Cardiac muscle cell (in vitro differentiated cells and primary cell): ENCODE measurements at places on chromosomes 16 and 17.
A peak's percentile ranks its signal among the peaks of the same experiment; 100 is the strongest.

GRCh38 chr17:10058921-10059683, 139.3 kb downstream of the GAS7 start:
- DNase-seq: no peak

DNA sequence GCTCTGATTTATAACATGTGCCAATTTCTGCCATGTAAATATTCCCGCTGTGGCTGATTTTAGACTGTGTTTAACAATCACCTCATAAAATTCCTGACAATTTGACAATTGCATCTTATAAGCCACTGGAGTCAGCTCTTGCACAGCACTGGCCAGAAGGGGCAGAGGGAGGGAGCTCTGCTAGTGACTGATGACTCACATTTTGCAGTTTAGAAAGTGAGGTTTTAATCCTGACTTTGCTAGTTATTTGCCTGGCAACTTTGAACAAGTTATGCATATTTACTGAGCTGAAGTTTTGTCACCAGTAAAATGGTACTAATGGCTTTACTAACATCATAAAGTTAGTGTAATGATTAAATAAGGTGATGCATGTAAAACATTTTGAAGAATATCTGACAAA, 452.3 kb downstream of the CNTNAP4 start:
- DNase-seq: no peak

GRCh38 chr16:68668266-68668665, 23.2 kb downstream of the CDH3 start:
- DNase-seq: no peak

DNA sequence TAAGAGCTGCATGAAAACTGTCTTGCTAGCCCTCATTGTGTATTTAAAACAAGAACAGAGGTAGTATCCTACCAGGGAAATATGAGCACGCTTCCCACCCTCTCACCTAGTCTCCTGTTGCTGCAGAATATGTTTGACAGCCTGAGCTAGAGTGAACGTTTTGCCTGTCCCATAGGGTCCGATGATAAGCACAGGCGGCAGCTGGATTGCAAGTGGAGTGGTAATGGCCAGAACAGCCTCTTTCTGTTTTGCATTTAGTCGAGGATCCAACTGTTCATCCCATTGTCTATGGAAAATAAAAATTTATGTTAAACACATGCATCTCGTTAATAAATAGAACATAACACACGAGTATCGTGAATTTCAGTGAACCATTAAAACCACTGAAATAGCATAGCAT, 84.2 kb downstream of the HELZ start:
- no peak for DNase-seq

DNA sequence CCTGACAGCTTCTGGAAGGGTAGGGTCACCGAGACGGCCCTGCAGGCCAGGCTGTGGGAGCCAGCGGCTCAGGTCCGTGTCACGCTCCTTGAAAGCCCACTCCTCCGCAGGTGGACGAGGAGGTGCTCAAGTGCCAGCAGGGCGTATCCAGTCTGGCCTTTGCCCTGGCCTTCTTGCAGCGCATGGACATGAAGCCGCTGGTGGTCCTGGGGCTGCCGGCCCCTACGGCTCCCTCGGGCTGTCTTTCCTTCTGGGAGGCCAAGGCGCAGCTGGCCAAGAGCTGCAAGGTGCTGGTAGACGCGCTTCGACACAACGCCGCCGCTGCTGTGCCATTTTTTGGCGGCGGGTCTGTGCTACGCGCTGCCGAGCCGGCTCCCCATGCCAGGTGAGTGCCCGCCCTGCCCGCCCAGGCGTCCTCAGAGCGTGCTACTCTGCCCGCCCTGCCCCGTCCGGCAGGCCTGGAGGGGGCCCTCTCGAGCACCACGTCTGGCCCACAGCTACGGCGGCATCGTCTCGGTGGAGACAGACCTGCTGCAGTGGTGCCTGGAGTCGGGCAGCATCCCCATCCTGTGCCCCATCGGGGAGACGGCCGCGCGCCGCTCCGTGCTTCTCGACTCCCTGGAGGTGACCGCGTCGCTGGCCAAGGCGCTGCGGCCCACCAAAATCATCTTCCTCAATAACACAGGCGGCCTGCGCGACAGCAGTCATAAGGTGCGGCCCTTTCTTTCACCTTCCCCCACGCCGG, 1.3 kb downstream of the NAGS start:
- DNase-seq: peak; percentile 35

DNA sequence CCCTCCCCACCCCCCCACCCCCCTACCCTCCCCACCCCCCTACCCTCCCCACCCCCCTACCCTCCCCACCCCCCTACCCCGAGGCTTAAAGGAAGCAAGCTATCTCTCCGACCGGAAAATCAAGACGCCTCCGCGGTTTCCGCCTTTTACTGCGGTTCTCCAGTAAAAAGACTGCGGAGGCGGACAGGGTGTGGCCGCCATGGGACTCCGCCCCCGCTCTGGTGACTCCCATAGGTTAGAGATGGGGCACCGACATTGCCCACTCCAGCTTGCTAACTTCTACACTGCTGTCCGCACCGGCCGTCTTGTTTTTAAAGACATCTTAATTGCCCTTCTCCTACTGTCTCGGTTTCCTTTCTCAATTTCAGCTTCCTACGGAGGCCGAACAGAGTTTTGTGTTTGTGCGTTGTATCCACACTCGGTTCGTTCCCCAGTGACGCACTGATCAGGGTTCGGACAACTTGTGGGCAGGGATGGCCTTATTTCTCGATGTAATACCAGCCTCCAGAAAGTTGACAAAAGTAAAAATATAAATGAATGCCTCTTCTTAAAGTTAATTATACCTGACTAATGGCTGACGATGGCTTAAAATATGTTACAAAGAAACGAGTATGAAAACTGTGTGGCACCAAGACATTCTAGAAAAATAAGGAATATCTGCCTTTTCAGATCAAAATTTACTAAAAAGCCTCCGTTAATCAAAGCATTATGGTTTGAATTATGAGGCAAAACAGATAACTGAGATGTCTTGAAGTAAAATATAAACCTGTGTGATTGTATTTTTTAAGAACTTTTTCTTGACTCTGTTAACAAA, 1.1 kb upstream of the ZNF200 start:
- peak; percentile 39 for DNase-seq

DNA sequence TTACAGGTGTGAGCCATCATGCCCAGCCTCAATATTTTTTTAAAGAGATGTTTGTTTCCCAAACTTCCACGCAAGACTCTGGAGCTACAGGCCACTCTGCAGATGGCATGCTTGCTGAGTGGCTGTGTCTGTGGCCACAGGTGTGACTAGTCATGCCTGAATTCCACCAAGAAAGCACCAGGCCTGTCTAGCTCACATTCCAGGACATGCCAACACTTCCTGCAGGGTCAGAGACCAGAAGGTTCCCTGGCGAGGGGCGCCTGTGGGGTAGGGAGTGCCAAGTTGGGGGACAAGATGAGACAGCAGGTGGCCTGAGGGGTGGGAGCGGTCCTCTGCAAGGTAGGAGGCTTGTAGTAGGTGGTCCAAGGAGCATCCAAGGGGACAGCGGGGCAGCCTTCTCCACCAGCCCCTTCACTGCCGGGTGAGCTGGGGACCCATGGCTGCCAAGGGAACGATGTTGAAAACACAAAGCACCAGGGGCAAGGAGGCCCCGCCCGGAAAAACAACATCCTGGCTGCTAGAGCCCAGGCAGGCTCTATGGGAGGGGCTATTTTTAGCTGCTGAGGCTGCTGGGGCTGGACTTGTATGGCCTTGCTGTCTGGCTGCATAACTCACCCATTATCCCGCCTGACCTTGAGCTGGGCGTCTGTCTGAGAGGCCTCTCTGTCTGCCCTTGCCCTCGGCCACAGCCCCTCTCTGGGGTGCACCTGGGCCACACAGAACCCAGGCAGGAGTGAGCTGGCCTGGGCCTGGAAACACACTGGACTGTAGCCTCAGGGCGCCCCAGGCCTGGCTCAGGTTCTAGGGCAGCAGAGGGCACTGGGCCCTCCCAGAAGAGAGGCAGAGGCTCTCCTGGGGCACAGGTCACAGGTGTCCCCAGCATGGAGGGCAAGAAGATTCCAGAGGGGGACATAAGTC, 5.7 kb downstream of the TRIM47 start:
- DNase-seq: peak; percentile 77

GRCh38 chr17:4658478-4659305, 17.2 kb upstream of the ALOX15 start:
- DNase-seq: peak; percentile 88

- peak; percentile 91 for DNase-seq
Observed at GRCh38 chr16:81405702-81406113, 38.9 kb upstream of the CMIP start.

DNA sequence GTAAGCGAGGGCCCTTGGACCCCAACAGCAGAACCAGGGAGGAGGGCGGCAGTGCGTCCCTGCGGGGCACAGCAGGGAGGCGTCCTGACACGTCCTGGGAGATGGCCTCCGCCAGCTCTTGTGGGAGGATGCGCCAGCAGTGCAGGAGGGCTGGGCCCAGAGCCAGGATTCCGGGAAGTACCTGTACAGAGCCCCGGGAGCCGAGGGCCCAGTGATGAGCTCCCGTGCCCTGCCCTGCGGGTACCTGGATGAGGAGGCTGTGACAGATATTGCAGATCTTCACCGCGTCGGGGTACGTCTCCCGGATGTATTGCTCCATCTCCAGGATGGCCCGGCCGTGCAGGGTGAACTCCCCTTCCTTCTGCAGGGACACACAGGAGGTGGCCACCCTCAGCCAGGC, 23.1 kb downstream of the KDM8 start:
- DNase-seq: no peak

- DNase-seq: no peak
Observed at GRCh38 chr17:43014020-43014648, 7.5 kb downstream of the IFI35 start.

- peak; percentile 89 for DNase-seq
Observed at GRCh38 chr17:42673885-42674754, 2.7 kb downstream of the PLEKHH3 start.

DNA sequence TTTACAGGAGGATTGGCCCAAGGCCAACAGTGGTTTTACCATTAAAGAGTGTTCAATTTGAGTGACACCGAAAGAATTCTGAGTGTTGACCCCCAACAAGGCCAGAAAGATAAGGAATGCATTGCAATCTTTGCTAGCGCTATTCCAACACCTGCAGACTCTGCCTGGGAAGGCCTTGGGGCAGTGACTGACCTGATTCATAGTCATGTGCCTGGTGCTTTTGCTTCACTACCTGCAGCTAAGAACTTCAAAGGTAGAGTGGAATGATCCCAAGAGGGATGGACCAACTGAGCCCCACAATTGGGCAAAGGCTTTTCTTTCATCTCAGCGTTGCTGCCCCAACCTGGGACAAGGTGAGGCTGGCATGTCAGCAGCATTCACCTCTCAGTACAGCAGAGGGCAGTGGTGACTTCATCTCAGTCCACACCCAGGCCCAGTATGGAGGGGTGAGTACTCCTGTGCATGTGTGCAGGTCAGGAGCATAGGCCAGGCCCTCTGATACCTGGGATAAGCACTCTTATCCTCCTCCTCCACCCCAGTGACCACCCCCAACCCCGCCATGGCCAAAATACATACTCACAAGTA, 149.6 kb upstream of the GNAO1 start:
- DNase-seq: peak; percentile 73

- DNase-seq: no peak
Observed at GRCh38 chr17:41024697-41025096, 2.3 kb downstream of the KRTAP1-5 start.

DNA sequence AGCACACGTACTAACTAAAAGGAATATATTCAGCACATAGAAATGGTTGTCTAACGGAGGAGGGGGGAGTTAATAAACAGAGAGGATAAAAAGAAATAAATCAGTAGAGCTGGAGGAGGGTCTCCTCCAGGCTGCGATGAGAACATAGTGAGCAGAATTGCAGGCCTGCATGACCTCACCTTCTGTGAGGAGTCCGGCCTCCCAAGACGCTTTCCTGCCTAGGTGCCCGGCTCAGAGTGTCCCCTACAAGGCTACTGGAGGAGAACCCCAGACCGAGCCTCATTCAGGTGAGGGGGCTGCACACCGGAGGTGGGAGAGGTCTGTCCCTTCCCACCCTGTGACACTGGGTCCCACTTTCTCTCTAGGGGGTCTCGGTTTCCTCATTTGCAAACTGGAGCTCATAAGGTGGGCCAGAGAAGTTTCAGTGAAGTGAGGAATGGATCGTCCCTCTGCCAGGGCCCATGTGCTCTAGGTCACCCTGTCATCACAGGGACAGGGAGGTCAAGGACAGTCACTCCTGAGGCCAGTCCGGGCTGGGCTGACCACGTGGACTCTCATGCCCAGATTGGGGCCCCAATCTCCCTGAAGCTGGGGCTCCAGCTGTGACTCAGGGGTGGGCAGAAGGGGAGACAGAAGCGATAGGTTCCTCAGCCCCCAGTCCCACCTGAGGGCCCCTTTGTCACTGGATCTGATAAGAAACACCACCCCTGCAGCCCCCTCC, 3.3 kb upstream of the HBM start:
- no peak for DNase-seq

- peak; percentile 97 for DNase-seq
Observed at GRCh38 chr17:68035131-68035522, 408 bp upstream of the KPNA2 start.

- DNase-seq: peak; percentile 94
Observed at GRCh38 chr17:77235370-77235941, 94.7 kb downstream of the SEC14L1 start.

GRCh38 chr17:66900126-66901010, 64.1 kb upstream of the CACNG4 start:
- peak; percentile 29 for DNase-seq

DNA sequence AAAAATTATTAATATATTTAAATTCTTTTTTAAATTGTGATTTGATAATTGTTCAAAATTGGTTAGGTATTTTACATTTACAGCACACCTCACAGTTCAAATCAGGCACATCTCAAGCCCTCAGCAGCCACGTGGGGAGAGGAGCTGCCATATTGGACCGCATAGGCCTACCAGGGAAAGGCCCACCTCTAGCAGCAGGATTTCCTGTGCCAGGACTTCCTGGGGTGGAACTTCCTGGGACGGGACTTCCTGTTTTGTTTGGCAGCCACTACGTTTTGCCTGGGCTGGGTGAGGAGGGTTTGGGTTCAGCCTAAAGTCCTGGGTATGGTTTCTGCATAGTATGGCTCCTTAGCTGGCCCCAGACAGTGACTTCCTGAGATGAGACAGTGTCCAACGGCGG, 298.5 kb upstream of the FOXF1 start:
- DNase-seq: no peak

DNA sequence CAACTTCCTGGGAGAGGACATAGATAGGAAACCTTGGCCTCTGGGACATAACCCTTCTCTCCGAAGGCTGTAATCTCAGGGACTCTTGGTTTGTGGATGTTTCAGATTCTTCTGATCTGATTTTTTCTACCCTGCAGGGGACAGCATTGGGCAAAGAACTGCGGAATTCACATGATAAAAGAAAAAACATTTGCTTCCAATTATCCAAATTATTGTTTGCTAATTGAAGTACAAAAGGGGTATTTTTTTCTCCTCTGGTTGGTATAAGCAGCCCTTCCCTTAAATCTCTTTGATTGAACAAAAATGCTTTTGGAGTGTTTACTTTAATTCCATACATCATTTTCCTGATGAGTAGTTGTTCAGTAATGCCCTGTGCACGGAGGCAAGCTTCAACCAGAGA, 251.7 kb upstream of the IRX3 start:
- DNase-seq: no peak

GRCh38 chr17:70089513-70090148, 14.6 kb downstream of the KCNJ16 start:
- DNase-seq: no peak

GRCh38 chr17:16046966-16047365, 47.3 kb downstream of the TTC19 start:
- DNase-seq: no peak
